ENCODE measurements at places on chromosomes 1 and 21.

DNA sequence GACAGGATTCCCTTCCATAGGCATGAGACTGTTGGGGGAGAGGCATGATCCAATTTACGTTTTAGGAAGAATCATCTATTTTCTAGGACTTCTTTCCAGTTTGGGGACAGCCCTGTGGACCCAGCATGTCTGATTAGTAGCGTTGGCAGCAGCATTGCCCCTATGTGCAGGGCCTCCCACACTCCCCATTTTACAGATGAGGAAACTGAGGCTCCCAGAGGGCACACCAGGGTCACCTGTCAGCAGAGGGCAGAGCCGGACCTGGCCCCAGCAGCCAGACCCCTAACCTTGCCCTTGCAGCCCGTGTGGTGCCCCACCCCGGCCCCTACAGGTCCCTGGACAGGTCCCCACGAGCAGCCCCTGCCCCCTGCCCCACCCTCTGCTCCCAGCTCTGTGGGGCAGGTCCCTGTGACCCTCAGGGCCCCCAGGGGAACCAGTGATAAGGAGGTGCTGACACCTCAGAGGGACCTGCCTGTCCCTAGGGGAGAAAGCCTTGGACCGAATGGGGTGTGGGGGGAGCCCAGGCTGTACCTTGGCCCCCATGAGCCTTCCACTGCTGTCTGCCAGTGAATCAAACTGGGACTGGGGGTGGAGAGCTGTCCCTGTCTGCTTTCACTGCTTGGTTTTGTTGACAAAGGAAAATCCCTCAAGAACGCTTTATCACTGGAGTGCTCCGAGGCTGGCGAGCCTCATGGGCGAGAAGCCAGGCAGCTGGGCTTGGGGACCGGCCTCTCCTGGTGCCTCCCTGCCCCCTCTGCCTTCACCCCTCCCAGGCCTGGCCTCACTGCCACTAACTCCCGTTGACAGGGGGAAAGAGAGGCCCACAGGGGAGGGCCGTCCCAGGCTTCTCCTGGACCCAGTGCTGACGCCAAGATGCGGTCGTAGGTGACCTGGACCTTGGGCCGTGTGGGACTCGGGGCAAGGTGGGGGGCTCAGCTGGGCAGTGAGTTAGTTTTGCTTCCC, 39.4 kb upstream of the CCDC27 start:
- DNase-seq, result peak; percentile 81

DNA sequence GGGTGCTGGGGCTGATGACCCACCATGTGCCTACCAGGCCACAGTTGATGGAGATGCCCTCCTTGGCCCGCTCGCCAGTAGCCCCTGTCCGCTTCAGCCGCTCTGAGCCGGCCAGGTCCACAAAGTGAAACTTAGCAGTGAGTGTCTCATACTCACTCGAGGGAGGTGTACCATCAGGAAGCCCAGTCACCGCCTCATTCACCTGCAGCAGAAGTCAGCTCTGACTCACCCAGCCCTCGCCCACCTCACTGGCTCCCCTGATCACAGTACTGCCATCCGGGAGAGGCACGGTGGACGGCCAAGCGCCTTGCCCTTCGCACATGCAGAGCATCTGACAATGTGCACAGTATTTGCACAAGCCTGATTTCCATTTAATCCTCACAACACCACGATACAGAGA, 18.8 kb downstream of the KIF21B start:
- no peak for DNase-seq

- DNase-seq, result no peak
These were observed 347.4 kb downstream of the PDE4B start for GRCh38 chr1:66140072-66140471.

DNA sequence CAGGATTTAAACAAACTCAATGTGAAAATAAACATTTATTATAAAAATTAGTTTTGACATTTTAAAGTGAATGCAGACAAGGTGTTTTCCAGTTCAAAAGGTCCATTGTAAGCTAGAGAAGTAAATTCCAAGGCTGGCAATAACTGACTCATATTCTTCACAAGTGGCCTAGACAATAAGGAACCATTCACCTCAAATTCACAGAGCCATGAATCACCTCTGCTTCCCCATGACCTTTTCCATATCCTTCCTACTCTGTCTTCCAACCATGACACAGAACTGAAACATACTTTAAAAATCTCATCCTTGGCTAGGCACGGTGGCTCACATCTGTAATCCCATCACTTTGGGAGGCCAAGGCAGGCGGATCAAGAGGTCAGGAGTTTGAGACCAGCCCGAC, 24.8 kb downstream of the F11R start:
- no peak for DNase-seq

DNA sequence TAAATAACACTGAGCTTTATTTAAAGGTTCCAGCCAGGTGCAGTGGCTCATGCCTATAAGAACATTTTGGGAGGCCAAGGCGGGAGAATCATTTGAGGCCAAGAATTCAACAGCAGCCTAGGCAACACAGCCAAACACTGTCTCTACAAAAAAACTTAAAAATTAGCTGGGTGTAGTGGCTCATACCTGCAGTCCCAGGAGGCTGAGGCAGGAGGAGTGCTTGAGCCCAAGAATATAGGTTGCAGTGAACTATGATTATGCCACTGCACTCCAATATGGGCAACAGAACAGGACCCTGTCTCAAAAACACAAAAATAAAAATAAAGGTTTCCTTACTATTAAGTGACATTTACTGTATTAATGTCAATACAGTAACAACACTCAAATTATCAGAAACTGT, 2.1 kb downstream of the TAF12 start:
- no peak for DNase-seq

DNA sequence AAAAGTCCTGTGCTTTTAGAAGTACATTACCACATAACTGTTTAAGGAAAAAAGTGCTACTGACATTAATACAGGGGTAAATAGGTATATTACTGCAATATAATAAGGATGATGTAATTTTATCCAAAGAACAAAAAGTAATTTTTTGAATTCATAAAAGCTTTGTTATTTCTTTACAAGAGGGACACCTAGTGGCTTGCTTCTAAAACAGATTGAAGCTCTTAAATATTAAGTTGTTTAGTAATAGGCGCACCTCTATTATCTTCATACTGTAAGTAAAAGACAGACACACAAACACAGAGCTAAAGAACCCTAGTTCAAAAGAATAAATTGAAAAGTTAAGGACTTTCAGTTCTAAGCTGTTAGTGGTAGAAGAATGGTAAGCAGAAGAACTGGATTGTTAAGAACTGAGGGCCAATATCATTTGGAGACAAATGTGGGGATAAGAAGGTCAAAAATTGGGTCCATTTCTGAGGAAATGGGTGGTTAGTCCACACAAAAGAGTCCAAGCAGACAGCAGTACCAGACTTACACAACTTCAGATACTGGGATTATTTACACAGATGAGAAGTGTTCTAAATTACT, 15.4 kb downstream of the ZNHIT6 start:
- DNase-seq, result peak; percentile 35

DNA sequence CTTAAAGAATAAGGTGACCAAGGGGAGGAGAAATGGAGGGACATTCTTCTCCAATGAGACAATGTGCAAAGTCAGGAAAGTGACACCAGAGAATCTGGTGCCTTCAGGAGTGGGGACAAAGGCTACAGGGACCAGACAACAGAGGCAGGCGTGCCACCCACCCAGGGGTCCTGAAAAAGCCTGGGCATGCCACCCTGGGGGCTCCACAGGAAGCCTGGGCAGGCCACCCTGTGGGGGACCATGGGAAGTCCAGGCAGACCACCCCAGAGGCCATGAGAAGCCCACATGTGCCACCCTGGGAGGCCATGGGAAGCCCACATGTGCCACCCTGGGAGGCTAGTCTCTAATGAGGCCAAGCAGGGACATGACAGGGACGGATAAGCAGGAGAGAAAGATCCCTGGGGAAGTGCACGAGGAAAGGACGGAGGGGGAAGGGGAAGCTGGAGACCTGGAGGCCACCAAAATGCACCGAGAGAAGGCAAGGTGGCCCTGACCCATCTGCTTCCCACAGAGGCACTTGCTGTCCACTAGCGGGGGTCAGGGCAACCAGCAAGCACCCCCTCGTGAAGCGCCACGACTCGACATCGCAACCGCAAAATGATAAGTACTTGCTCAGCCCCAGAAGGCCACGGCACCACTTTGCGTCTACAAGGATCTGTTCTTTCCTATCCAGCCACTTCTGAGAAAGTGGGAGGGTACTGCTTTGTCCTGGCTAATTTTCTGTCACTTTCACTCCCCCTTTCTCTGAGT, 7.2 kb upstream of the PDE9A start:
- no peak for DNase-seq

DNA sequence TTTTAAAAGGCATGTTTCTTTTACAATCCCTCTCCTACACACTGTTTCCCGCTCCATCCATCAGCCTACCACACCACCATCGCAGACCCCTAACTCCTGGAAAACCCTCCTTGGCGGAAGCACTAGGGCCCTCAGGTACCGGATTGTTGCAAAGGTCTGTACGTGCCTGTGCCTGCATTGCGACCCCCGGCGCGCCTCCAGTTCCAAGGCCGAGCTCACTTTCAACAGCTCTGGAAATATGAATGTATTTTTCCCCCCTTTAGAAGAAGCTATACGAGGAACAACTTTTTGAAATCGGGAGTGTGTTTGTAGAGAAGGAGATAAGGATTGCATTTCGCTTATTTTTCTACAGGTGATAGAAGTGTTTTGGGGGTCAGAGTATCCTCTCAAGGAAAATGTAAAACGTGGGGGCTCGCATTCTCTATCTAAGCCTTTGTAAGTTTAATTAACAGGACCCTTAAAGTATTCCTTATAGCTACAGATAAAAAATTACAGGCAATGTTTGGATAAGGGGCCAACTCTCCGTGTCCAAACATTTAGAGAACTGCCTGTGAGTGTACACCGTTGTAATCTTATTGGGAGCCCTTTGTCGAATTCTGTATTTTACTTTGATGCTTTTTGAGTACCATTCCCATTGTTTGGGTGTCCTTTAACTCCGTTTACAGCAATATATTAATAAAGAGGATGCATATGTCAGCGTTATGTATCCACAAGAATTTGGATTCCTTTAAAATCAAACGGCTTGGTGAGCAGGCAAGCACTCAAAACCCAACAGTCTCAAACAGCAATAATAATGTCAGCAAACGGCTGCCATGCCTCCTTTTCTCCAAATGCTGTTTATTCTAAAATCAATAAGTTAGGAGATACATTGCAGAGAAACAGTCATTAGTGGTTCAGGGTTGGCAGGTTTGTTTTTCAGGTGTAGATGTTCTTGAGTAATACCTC, 5.9 kb downstream of the PRRX1 start:
- DNase-seq, result no peak

DNA sequence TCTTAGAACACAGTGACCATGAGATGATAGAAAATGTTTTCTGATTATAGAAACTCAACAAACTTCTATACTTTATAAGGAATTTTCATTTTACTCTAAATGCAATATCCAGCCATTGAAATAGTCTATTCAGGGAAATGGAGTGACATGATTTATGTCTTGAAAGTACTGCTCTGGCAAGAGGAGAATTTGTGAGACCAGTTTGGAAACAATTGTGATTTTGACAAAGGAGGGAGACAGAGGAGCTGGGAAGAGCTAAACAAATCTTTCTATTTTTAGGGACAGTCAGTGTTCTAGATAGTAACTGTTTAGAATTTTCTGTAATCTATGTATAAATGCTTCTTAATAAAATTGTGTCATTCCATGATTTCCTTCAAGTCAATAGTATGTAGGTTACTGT, 252.3 kb downstream of the FMN2 start:
- no peak for DNase-seq

GRCh38 chr1:160891474-160891873, 6.5 kb upstream of the ITLN1 start:
- no peak for DNase-seq

DNA sequence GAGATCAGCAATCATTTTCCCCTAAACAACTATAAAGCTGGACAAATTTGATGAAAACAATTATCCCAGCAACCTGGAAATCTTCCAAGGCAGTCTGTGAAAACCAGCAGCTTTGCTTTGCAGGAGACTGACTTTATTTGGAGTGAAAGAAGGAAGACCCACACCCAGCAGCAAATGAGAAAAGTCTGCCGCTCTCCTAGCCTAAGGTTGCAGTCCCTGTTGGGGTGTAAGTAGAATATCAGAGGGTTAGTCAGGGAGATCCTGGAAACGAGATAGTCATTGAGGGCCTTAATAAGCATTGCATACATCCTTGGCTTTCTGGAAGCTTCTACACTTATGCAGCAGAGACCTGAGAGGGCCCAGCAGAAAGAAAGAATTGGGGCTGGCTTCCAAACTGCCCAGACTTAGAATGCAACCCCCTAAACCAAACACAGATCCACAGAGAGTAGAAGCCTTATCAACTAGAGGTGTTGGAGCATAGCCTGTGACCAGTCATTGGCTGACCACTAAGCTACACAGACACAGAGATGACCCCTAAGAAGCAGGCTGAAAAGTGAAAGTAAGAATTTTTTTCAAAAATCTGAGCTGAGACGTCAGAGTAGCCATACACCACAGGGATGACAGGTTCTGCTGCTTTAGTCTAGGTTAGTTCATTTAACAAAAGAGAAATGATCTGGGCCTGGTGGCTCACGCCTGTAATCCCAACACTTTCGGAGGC, 98.3 kb downstream of the LYPLAL1 start:
- DNase-seq, result no peak

DNA sequence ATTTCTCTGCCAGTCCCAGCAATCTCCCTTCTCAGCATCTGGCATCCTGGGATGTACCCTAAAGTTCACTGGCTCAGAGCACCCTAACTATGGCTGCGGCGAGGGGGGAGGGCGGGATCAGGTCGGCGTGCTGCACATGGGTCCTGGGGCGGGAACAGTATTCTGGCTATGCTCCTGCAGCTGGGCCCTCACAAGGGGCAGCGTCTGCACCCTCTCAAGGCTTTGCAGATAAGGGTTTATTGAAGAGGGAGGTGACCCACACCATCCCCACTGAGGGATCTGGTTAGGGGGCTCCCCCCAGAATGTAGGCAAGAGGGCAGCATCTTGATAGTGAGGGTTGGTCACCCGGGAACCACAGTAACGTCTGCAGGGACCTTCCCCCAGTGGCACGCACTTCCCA, 44.9 kb upstream of the PCBP3 start:
- DNase-seq, result no peak

DNA sequence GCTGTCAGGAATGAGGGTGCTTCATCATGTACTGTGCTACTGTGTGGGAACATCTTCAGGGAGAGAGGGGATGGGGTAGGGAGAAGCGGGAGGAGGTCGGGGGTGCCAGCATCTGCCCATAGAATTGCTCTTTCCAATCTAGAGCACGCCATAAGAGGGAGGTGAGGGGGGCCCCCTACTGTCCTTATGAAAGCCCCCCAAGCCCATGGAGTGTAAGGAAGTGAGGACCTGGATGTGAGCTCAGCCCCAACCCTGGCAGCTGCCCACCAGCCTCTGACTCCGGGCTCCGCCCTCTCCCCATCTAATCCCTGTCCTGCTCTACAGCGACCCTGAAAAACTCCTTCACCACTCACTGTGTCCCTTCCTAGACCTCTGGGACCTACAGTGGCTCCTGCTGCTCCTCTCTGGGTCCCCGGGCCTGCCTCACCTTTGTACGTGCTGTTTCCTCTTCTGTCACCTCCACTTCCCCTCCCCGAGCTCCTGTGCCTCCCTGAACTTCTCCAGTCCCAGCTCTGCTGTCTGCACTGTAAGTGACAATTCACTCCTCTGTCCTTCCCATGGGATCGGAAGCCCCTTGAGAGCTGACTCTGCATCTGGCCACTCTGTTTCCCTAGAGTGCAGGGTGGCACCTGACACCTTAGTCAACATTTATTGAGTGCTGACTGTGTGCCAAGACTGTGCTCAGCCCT, 269.4 kb downstream of the PTPRU start:
- DNase-seq, result no peak

GRCh38 chr1:96214982-96215381, 506.6 kb upstream of the PTBP2 start:
- no peak for DNase-seq

GRCh38 chr1:97680470-97680869, 240.4 kb downstream of the DPYD start:
- no peak for DNase-seq

GRCh38 chr1:244151537-244151936, 100.5 kb downstream of the ZBTB18 start:
- no peak for DNase-seq

Measured in hippocampal formation (tissue), 2 donors.